Hippocampal formation (tissue), 2 donors: ENCODE measurements at places on chromosomes 11 and 22.
A peak's percentile ranks its signal among the peaks of the same experiment; 100 is the strongest.

- peak; percentile 91 for DNase-seq
Measured at GRCh38 chr11:119030329-119031047, at the start of gene SLC37A4. Gene SLC37A4 (minus strand): TSS chr11:119030877.

DNA sequence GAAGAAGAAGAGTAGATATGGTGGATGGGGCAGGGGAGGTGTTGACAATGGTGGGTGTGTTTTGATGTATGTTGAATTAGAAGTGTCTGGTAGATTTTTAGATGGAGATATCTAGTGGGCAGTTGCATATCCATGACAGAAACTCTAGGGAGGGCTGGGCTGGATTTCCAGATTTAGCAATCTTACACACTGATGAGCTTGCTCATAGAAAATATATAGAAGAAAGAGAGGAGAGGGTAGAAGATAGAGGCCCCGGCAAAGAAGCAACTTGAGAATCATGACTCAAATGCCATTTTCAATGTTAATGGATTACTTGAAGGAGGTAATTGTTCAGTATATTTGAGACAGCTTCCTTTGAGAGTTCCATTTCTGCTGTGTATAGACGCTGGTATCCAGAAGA, 8.2 kb downstream of the REXO2 start:
- no peak for DNase-seq

DNA sequence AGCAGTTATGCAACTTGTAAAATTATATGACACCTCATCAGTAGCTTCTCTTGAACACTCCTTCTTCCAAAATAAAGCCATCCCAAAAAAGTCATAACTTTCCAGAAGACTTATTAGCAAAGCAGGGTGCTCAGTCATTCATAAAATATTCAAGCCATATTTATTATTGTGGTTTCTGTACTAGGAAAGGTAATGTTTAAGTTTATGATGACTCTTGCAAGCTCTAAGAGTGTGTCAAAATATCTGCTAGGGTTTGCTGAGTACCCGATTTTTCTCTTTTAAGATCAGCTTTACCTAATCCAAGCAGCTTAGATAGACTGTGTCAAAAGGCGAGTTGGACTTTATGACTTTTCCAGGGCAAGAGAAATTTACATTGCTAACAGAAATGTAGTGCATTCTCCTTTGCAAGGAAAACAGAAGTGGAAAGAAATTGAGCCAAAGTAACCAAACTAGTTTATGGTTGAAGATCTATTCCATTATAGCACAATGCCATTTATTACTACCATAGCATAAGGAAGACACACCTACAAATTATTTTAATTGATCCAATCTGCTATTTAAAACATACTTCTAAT, 98.0 kb upstream of the SOX6 start:
- DNase-seq, result no peak

DNA sequence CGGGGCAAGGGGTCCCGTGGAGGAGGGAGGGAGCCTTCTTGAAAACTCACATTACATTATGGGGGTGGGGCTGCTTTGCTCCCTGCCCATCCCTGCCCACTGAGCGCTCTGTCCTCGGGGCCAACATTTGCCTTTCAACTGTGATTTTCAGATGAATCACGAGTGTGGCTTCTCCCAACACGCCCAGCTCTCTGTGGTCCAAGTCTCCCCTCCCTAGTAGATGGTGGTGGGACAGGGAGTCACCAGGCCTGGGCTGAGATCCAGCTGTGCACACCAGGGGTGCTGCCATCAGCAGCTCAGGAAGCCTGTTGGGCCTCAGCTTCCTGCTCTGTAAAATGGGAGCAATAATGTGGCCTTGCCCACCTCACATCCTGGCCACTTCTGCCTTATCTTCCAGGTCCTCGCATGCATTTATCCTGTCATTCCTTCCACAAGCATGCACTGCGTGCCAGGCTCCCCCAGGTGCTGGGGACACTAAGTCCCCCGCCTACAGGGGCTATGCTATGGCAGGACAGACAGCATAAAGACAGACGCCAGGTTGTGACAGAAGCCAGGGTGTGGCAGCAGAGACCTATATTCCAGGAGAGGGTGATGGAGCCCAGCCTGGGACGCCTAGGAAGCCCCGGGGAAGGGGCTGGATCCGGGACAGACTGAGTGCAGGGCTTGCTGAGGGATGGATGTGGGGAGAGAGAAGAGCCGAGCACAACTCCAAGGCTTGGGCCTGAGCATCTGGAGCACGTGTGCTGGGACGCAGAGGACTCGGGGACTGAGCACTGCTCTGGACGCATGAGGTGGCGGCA, 30.5 kb downstream of the NFAM1 start:
- no peak for DNase-seq

GRCh38 chr11:122780296-122780949, 57.9 kb upstream of the CRTAM start:
- DNase-seq, result no peak

DNA sequence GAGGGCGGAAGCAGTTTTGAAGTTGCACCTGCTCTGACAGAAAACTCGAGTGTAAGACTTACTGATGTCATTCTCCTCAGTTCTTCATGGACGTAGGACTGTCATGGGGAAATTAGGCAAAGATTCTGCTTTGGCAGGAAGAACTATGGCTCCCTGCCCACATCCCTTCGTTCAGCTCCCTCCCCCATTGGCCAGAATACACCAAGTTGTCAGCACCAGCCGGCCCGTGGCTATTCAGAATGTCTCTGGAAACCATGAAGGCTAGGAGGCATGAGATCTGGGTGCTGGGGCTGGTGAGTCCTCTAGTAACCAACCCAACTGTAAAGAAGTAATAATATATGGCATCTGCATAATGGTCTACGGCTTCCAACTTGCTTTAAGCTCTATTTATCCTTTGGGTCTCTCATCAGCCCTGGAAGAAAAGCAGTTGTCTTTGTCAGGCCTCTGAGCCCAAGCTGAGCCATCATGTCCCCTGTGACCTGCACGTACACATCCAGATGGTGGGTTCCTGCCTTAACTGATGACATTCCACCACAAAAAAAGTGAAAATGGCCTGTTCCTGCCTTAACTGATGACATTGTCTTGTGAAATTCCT, 74.1 kb downstream of the PIWIL4 start:
- DNase-seq, result no peak

DNA sequence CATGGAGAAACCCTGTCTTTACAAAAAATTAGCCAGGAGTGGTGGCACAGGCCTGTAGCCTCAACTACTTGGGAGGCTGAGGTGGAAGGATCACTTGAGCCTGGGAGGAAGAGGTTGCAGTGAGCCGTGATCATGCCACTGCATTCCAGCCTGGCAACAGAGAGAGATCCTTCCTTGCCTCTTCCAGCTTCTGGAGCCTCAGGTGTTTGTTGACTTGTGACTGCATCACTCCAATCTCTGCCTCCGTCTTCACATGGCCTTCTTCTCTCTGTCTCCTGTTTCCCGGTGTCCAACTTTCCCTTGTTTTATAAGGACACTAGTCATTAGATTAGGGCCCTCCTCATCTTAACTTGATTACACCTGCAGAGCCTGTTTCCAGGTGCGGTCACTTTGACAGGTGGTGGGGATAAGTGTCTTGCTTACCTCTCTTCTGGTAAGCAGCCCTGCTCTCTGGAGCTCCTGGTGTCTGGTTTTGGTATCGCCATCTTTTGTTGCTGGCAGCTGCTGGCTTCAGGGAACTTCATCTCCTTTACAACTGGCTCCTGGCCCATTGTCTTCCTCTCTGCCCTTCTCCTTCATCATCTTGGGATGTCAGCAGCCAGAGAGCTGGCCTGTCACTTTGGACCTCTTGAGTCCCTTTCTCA, 8.2 kb upstream of the USP2 start:
- no peak for DNase-seq

GRCh38 chr11:19989191-19989590, 171.1 kb downstream of the DBX1 start:
- no peak for DNase-seq

- DNase-seq, result no peak
Measured at GRCh38 chr11:35413598-35413997, 5.8 kb downstream of the SLC1A2 start.

DNA sequence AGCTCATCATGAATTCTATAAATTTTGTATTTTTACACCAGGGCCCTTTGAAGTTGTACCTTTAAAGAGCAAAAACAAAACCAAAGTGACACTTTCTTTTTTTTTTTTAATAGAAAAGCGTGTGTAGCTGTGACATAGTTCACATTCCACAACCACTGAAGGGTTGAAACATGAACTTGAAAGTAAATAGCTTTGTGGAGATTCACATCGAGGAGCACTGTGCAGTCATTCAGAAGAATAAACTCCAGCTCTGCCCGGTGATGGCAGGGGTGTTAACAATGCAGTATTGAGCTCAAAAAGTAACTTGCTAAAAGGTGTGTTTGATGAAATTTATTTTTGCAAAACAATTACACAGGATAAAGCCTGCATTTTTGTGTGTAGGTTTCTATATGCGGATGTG, 1166.2 kb downstream of the TBC1D22A start:
- DNase-seq, result no peak

DNA sequence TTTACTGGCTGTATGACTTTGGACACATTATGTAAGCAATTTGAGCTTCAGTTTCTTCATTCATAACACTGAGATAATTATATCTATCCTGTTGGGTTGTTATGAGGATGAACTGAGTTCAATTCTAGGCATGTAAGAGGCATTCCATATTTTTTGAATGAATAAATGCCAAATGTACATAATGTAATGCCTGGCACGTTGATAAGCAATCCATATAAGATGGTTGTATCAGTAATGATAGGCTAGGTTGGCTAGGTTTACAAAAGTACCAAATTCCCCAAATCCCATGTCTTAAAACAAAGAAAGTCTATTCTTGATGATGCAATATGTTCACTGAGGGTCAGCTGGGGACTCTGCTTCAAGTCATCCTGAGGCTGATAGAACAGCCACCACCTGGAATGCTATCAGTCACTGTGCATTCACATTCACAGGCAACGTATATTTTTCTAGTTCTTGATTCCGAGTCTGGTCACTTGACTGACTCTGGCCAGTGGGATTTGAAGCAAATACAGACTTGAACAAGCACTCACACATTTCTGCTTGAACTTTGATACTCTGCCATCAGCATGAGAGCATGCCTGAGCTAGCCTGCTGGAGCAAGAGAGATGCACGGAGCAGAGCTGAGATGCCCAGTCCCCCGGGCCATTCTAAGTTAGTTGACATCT, 104.0 kb upstream of the TIMP3 start:
- no peak for DNase-seq

DNA sequence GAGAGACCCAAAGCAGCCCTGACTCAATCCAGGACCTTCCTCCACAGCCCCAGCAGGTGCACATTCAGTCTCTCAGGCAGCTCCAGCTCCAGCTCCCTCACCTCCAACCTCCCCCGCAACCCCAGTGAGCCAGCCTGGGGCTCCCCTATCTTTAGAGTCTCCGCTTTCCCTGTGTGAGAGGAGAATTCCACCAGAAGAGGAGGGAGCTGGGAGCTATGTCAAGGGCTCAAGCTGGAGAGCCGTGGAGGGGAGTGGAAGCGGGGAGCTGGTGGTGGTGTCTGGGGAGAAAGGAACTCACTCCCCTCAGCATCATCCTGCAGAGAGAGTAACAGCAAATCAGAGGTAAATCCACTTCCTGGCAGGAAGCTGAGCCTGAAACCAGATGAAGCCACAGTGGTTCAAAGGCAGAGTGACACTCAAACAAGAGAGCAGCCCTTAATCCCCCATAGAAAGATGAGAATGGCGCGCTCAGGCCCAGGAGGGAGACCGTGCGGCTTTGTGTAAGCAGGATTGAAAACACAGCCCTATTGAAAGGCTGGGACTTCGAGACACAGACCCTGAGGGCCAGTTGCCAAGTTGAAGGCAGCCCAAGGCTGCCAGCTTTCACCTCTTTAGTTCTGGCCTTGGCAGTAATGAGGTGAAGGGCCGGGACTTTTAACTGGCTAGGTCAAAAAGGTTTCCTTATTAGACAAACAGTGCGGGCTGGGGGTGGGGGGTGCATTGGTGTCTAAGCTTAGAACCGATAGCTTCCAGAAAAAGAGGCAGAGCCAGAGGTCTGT, 21.4 kb upstream of the CDON start:
- no peak for DNase-seq

DNA sequence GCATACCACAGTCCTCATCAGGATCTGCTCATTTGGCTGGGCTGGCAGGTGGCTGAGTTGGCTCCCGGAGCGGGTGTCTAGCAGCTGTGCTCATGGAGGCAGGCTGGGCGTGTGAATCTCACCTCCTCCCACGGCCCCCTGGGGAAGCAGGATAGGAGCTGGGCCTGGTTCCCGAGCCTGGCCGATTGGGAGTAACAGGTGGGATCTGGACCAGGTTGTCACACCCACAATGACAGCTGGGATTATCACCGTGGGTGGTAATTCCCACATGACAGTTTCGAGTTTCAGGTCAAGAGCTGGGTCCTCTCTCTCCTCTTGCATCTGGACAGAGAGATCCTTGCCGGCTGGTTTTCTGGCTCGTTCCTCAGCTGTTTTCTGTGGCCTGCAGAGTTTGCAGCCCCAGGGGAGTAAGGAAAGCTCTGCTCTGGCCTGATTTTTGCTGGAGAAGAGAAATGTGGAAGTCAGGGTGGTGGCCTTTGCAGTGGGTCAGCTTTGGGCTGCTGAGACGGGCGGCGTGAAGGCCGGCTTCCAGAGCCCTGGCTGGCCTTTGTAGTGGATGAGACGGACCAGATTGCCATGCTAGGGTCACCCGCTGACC, 57.0 kb downstream of the BCR start:
- DNase-seq, result no peak

DNA sequence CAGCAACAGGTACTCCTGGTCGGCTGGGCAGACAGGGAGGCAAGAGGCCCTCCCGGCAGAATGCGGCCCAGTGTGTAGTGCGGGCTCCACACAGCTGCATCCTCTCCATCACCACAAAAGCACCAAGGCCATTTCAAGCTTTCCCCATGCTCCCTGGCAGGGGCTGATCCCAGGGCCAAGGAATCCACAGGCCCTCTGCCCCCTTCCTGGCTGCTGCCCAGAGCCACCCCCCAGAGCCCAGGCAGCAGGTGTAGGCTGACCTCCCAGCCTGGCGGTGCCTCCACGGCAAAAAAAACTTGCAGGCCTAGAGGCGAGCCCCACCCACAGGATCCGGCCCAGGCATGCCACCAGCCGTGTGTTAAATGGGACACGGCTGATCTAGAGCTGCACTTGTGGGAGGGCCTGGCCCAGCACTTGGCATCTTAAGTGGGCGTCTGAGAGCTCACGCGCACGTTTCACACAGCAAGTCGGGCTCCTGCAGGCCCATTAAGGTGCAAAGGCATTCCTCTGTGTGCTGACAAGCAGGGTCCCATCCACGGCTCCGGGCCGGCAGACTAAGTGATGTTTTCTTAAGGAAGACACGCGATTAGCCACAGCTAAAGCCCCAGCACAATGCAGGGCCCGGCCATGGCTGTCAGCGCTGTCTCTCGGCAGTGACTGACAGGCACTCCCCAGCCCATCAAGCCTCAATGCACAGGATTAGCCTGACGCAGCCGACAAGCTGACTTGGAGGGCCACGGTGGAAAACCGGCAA, 19.8 kb upstream of the GNB1L start:
- DNase-seq, result no peak
